Stromal cell of bone marrow (primary cell): ENCODE measurements at places on chromosomes 2 and 18.

- no peak for DNase-seq
Observed at GRCh38 chr2:126264625-126265024, 391.3 kb upstream of the GYPC start.

GRCh38 chr2:74537140-74537539, 7.4 kb downstream of the HTRA2 start:
- peak; percentile 33 for DNase-seq

- DNase-seq: peak; percentile 47
Observed at GRCh38 chr2:45242161-45242741, 233.0 kb upstream of the SIX2 start.

DNA sequence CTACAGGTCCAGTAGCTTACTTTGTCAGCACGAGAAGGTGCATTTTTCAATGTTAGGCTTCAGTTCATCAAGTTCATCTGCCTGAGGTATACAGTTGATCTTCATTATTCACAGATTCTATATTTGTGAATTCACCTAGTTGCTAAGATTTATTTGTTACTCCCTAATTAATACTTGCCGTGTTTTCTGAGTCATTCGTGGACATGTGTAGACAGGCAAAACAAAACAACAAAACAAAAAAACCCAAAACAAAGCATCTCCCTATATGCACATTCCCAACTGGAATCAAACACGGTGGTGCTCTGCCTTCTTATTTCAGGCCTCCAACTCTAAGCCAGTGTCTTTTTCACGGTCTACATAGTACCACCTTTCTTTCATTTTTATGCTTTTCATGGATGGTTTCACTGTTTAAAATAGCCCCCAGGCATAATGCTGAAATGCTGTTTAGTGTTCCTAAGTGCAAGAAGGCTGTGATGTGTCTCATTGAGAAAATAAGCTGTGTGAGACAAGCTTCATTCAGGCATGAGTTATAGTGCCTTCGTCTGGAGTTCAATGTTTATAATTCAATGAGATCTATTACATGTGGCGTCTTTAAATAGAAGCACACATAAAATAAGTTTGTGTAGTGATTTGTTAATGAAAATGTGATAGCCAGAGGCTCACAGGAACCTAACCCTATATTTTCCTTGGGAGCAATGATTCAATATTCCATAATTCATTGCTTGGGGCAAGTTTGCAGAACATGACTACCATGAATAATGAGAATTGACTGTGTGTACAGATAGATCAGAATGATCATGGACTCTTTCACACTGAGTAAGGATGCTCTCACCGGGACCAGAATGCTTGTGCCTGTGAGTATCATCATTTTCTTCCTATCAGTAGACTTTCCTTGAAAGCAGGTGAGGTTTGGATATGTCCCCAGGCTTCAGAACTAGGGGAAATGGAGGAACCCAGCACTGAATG, 24.6 kb downstream of the ITGB6 start:
- no peak for DNase-seq

DNA sequence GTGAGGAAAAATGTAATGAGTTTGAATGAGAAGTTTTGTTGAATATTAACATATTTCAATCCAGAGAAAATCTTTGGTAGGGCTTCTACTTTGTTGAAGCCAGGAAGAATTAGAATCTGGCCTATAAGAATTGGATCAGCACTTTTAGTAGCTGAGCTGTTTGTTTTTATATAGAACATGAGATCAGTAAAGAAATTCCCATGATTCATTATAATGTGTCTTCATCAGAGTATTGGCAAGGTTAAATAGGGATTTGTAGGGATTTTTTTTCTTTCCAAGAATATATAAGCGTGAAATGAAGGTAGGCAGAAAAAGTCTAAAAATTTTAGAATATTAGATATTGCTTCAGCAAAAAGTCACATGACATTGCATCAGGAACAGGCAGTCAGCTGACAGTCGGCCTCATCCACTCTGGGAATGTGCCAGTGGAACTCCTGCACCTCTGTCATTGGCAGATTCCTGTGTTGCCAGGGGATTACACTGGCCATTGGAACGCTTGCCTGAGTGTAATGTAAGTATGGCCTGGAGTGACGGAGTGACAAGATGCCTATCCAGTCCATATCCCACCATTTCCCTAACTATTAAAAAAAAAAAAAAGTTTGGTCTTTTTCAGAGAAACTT, 60.6 kb downstream of the SERTAD2 start:
- DNase-seq: no peak

DNA sequence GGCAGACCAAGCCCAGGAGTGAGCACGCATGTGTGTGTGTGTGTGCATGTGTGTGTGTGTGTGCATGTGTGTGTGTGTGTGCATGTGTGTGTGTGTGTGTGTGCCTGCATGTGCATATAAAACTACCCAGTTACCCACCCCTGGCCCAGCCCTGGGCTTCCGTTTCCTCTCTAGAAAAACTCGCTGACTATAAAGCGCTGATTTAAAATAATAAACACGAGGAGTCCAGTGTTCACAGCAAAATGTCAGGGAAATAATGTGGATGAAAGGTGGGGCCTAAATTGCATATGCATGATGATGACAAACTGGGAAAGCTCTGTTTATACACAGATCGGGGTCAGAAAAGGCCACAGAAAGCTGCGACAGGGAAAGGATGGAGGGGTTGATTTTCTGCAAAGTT, 7.5 kb downstream of the ADCY3 start:
- DNase-seq: no peak

DNA sequence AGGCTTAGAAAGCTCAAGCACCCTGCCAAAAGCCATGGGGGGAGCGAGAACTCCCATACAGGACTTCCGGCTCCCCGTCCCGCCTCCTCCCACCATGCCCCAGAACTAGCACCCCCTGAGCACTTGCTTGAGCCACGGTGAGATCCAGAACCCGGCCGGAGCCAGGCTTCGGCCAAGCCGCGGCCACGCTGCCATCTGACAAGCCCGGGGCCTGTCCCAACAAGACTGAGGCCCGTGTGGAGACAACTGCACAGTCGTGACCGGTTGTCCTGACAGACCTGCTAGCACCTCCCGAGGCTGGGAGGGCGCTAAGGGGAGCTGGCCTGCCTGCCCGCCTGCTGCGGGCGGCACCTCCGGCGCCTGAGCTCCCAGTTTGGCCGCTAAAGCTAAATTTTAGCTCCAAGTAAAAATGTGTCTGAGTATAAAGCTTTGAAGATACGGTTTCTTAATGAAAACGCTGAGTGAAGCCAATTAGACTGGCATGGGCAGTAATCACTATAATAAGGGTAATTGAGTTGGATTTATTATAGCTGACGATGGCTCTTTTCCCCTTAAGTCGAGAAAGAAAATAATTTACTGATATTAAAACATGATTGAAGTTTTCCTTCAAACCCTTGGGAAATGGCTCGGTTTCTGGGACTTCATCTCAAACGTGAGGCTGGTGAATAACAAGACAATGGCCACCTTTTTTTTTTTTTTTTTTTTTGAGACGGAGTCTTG, 78.3 kb upstream of the ODC1 start:
- no peak for DNase-seq

GRCh38 chr2:157269922-157270321, 12.4 kb downstream of the GALNT5 start:
- DNase-seq: no peak

DNA sequence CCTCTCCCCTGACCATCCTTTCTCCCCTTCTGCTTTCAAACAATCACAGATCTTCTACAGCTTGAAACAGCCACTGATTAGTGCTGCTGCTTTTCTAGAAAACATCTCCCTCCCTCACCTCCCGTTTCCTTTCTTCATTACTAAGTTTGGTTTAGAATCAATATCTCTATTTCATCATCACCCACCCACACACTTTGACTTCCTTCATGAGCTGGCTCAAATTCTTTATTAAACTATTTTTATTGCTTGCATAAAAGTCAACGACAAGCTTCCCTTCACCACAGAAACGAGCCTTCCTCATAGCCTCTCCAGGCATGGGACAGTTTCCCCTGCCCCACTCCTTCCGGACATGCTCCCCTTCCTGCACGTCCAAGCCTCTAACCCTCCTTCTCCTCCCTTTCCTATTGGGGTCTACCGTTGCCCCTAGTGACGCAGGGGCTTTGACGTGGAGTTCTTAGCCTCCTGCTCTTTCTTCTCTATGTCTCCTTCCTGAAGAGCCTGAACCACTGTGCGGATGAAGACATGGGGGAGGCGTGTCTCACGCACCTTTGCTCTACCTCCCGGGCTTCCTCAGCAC, 172.0 kb downstream of the AFF3 start:
- no peak for DNase-seq

GRCh38 chr2:12005886-12006681, 259.7 kb downstream of the LPIN1 start:
- no peak for DNase-seq

- peak; percentile 19 for DNase-seq
Observed at GRCh38 chr2:134327367-134327766, 73.5 kb downstream of the MGAT5 start.

GRCh38 chr2:155747531-155747930, 585.0 kb downstream of the NR4A2 start:
- no peak for DNase-seq

DNA sequence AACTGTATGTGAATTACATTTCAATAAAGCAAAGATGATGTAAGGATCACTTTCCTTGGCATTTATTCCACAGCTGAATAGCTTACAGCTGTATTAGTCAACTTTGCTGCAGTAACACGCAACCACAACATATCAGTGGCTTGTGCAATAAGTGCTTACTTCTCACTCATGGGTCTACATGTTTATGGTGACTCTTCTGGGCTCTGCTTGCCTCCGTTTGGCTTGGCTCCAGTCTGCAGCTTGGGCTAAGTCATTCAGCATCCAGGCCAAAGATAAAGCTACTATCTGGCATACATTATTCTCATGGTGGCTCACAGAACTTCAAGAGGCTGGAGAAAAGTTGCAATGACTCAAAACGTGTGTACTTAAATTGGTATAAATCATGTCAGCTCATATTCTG, 355.0 kb downstream of the RNF144A start:
- peak; percentile 1 for DNase-seq

DNA sequence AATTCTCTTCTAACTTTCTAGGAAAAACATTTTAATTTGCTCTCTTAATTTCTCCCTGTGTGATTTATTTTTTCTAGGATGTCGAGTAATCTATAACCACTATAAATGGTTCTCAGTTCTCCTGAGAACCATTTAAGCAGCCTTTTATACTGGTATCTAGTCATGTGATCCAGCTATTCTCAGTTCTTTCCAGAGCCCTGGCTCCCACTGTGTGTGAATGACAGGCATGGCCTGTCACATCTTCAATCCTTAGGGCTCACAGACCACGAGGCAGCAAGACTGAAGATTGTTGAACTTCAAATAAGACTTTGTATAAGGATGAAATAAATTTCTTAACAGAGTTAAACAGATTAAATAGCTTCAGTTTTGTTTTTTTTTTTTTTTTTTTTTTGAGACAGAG, 219.4 kb downstream of the HNMT start:
- DNase-seq: no peak

DNA sequence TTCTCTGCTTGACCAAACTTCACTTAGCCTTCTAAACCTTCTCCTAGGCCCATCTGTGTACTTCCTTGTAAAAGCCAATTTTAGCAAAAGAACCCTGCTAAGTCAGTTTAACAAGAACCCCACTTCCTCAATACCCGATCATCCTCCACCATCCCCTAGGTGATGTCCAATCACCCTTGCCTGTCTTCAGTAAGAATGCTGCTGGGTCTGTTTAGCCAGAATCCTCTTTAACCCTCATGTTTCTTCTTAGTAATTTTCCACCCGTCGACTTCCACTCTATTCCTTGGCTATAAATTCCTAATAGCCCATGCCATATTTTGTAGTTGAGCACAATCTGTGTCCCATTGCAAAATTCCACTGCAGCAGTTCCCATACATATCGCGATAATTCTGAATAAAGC, 780.0 kb upstream of the RAB6C start:
- no peak for DNase-seq

GRCh38 chr2:212811921-212812320, 273.3 kb upstream of the ERBB4 start:
- DNase-seq: no peak

GRCh38 chr2:237452861-237453260, 34.2 kb upstream of the MLPH start:
- peak; percentile 40 for DNase-seq

DNA sequence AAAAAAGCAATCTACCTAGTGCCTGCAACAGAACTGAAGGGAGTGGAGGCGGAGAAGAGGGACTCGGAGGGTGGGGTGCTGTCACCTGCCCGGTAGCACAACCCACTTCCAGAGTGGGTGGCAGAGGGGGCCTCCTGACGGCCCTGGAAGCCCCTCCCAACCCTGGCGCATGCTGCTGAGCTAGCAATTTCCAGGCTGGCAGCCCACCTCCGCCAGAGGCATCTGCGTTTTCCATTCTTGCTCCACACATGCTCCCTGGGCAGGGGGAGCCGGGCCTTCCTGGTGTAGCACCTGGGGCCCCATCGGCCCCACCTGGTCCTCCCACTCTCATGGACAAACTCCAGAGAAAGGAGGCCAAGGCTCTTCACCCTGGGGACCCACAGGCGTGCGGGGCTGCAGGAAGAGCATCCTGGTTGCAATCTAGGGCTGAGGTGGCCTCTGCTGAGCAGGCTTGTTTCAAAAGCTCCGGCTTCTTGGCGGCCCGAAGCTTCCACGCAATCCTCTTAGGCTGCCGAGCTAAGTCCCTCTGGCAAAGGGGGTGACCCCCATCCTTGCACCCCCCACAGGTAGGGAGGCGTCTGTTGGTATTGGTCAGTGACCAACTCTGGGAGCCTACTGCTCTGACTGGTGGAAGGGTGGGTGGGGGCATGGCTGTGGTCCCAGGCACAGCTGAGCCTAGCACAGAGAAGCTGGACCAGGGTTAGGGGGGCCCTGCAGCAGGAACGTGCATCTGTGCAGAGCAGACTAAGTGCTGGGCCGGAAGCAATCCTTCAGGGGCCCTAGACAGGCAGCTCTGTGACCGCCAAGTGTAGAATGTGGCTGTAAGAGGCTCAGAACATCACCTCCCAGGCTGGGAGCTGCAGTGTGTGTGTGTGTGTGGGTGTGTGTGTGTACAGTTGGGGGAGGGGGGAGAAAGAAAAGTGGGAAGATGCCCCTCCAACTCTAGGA, 2.6 kb downstream of the HS6ST1 start:
- no peak for DNase-seq

DNA sequence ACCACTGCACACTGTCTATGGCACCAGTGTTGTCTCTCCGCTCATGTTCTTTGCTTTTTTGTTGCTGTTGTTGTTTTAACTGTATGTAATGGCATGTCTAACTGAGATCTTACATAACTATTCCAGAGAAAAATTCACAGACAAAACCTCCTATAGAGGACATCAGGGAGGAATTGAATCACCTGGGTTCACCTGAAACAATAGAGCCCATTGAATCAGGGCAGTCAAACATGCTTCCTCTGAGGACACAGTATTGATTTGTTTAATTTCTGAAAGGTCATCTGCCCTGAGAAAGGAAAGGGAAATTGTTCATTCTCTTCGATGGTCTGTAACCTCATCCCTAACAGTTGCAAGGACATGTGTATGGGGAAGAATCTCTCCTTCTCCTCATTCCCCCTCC, 237.5 kb downstream of the SRBD1 start:
- DNase-seq: no peak

DNA sequence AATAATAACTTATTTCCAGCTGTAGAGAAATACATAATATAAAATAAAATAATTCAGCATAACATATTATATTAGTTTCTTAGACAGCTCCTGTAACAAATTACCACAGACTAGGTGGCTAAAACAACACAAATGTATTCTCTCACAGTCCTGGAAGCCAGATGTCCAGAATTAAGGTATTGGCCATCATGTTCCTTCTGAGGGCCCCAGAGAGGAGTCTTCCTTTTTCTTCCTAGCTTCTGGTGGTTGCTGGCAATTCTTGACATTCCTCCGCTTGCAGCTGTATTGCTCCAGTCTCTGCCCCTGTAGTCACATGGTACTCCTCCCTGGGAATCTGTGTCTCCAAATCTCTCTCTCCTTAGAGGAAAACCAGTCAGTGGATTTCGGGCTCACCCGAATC, 146.8 kb downstream of the RBM43 start:
- DNase-seq: no peak

- DNase-seq: no peak
Observed at GRCh38 chr18:53018791-53019190, 678.8 kb downstream of the DCC start.
